Thymus (tissue), 14 donors: ENCODE measurements at places on chromosomes 5 and 9.

- H3K4me3 ChIP-seq: no peak overlapping the region
Observed at GRCh38 chr5:80697100-80697499, 42.3 kb upstream of the DHFR start.

DNA sequence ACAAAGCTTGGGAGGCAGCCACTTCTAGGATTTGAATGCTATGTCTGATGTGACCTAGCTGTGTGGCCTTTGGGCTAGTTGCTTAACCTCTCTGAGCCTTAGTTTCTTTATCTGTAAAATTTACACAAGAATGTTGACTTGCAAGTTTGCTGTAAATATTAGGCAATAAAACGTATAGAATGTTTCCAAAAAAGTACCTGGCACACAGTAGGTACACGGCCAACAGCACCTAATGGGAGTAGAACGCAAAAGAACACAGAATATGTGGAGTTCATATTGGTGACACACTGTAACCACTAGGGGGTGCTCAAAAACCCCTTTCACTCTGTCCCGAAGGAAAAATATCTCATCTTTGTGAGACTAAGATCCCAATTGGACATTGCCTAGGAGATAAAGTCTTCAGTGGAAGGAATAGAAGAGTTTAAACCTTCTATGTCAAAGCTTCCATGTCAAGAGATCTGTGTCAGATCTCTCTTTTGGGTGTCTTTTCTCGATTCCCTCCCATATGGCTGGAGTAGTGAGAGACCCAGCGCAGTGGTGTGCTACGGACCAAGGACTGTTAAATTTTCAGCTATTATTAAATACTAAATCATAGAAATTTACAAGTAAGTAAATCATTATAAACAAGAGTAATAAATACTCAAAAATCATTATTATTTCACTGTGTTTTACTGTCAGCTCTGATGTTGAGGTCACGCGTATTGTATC lies 145.4 kb upstream of the RAD23B start:
- no peaks in the 10 kb centered on the region for H3K36me3 ChIP-seq
- H3K27ac ChIP-seq: no peak overlapping the region
- H3K4me3 ChIP-seq: no peak overlapping the region
- DNase-seq: no peak

GRCh38 chr5:172603251-172603806 lies 37.7 kb upstream of the NEURL1B start:
- no peaks in the 10 kb centered on the region for H3K36me3 ChIP-seq
- H3K27ac ChIP-seq: no peak overlapping the region
- no peaks in the 10 kb centered on the region for H3K4me1 ChIP-seq
- DNase-seq: no peak
- no peak overlapping the region for H3K4me3 ChIP-seq

DNA sequence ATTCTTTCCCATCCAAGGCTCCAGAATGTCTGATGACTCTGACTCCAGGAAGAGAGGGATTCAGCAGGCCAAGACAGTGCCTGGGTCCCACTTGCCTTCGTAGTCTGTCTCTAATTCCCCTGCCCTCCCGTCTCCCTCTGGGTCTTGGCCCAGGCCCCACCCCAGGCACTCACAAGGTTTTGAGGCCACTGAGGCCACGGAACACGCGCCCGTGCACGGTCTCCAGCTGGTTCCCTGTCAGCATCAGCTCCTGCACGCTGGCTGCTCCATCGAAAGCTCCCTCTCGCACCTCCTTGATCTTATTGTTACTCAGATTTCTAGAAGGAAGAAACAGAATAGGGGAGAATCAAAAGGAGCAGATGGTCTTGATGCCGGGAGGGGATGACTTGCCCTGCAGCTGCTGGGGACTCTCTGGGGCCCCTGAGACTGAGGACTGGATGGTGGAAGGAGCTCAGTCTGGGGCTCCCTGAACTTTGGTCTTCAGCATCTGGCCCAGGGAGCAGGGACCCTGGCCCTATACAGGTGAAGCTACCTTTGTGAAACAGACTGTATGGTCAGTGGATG lies 174.6 kb upstream of the PANK3 start:
- H3K4me3 ChIP-seq: no peak overlapping the region
- H3K27me3 ChIP-seq: no peaks in the 10 kb centered on the region
- H3K27ac ChIP-seq: no peak overlapping the region

GRCh38 chr5:165130656-165131055 lies 1625.2 kb downstream of the MAT2B start:
- DNase-seq: no peak
- no peaks in the 10 kb centered on the region for H3K36me3 ChIP-seq
- no peak overlapping the region for H3K27ac ChIP-seq
- no peaks in the 10 kb centered on the region for H3K4me1 ChIP-seq
- no peak overlapping the region for H3K4me3 ChIP-seq

DNA sequence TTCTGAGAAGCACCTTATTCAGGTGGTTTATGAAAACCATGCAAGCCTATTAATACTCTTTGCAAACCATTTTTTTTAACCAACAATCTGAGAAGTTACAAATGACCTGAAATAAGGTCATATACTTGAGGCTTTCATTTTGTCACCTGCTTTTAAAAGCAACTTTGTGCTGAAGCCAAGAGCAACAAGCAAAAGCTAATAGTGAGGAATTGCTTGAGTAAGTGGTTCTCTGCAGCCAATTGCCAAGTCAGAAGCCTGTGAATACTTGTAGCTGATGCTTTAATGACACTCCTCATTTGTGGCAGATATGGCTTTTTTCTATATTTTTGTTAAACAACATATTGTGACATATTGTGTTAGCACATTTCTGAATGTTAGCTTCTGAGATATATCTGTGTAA lies 126.7 kb upstream of the ZNF608 start:
- no peaks in the 10 kb centered on the region for H3K36me3 ChIP-seq
- H3K4me3 ChIP-seq: no peak overlapping the region
- no peaks in the 10 kb centered on the region for H3K4me1 ChIP-seq
- no peak overlapping the region for H3K27ac ChIP-seq
- no peak for DNase-seq

DNA sequence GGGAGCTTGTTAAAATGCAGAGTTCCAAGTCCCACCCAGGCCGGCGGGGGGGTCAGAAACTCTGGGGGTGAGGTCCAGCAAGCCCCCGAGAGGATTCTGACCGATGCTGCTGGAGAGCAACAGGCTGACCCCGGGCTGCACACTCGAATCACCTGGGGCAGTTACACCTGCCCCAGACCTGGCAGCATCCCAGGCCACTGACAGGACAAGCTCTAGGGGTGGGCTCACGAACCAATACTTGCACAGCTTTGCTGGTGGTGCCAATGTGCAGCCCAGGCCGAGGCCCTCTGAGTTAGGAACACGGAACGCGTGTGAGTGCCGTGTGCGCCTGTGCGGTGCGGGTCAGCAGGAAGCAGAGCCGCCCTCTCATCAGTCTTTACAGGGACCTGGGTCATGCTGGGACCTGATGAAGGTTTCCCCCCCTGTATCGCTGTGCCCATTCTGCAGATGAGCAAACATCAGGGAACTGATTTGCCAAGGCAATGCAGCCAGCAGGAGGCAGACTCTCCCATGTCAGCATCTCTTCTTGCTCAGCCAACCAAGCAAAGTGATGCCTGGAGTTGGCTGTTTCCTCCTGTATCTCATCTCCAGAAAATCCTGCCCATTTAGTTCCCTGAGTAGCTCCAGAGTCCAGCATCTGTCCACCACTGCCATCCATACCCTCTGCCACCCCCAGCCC lies 16.3 kb downstream of the FAM163B start:
- no peaks in the 10 kb centered on the region for H3K36me3 ChIP-seq
- H3K4me1 ChIP-seq: no peaks in the 10 kb centered on the region
- H3K27ac ChIP-seq: no peak overlapping the region

GRCh38 chr9:36542355-36542754 lies 30.3 kb upstream of the MELK start:
- no peak overlapping the region for H3K4me3 ChIP-seq
- no peak overlapping the region for H3K27ac ChIP-seq
- no peaks in the 10 kb centered on the region for H3K27me3 ChIP-seq
- H3K4me1 ChIP-seq: no peaks in the 10 kb centered on the region
- DNase-seq: no peak
- H3K36me3 ChIP-seq: no peaks in the 10 kb centered on the region

GRCh38 chr5:6759401-6759800 lies 46.2 kb downstream of the TENT4A start:
- H3K4me3 ChIP-seq: no peak overlapping the region
- H3K27me3 ChIP-seq: no peaks in the 10 kb centered on the region
- peaks cover 34% of the 10 kb centered on the region for H3K36me3 ChIP-seq

DNA sequence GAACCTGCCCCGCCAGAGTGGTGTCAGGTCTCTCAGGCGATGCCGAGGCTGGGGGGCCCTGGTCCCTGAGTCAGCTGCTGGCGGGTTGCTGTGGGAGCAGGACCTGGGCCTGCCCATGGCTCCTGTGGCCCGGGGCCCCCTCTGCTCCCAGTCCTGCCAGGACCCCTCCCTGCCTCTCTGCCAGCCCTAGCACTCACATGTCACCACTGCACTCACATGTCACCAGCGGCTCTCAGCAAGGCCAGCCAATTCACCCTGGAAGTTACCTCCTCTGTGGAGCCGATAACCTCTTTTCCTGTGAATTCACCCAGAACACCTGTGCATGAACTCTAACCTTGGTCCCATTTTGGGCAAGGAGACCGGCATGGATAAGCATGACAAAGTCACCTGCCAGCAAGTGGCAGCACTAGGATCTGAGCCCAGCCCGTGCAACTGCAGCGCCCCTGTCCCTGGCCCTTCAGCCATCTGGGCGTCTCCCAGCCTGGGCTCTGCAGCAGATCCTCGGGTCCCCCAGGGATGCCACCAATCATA lies 170.2 kb downstream of the GAPVD1 start:
- peaks cover 5% of the 10 kb centered on the region for H3K4me1 ChIP-seq
- DNase-seq: no peak
- no peaks in the 10 kb centered on the region for H3K27me3 ChIP-seq
- no peak overlapping the region for H3K4me3 ChIP-seq
- H3K27ac ChIP-seq: no peak overlapping the region
